ENCODE measurements at places on chromosomes 11 and 22.

- DNase-seq = no peak
Measured at GRCh38 chr11:70802185-70802584, 403.9 kb downstream of the CTTN start.

- no peak for DNase-seq
Measured at GRCh38 chr22:43236411-43237166, 49.7 kb upstream of the TTLL12 start.

DNA sequence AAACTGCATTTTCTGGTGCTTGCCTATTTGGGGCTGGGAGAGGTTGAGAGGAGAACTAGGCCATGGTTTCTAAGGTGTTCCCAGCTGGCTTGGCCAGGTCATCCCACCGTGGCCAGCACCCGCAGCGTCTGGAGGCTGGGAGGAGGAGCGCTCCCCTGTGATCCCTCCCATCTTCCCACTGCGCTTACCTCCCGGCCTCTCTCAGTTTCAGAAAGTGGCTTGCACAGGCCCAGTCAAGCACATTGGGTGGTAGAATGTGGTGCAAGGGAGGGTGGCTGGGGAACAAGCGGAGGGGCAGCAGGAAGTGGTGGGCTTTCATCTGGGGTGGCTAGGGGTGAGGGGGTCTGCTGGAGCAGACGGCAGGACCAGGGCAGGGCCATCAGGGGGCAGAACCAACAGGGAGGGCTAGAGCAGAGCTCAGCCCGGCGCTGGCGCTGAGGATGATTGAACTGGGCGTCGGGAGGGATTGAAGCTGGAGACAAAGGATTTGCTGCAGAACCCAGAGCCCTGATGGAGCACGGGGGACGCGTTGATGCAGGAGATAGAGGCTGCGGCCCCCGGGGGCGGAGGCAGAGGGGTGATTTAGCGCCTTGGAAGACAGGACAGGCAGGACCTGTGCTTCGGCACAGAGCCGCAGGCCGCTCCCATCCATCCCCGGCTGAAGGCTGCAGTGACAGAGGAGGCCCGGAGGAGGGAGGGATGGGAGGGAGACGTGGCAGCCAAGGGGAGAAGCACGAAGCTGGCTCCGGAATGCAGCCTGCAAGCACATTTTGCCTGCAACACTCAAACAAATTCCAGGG, 76.0 kb downstream of the TRIM29 start:
- DNase-seq = no peak

DNA sequence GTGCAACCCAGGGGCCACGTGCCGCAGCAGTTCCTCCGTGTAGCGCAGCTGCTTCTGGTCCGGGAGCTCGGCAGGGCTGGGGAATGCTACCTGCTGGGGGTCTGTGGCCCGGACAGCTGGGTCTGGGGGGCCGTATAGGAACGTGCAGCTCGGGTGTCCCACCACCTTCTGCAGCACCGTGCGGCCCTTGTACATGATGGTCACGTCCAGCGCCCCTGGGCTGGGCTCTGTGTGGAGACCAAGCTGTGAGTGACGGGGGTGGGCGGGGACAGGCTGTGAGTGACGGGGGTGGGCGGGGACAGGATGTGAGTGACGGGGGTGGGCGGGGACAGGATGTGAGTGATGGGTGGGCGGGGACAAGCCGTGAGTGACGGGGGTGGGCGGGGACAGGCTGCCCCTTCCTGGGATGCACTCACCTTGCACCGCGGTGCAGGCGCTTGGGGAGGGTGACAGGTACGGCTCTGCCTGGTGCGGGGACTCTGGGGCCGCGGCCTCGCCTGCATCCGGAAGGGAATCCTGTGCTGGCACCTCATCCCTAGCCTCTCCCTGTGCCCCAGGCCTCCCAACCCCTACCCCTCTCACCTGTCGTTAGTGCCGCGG, 2.3 kb downstream of the IRF7 start:
- peak; percentile 65 for DNase-seq

- peak; percentile 91 for DNase-seq
Measured at GRCh38 chr11:33645686-33646085, 54.9 kb downstream of the C11orf91 start.

- DNase-seq = peak; percentile 19
Measured at GRCh38 chr11:59040607-59041006, 45.5 kb upstream of the GLYATL1B start.

- DNase-seq = no peak
Measured at GRCh38 chr22:24370401-24370800, 57.0 kb upstream of the ADORA2A start.

GRCh38 chr22:48718818-48719500, 1108.7 kb downstream of the BRD1 start:
- no peak for DNase-seq

GRCh38 chr22:29105468-29105867, 32.6 kb downstream of the KREMEN1 start:
- peak; percentile 48 for DNase-seq

DNA sequence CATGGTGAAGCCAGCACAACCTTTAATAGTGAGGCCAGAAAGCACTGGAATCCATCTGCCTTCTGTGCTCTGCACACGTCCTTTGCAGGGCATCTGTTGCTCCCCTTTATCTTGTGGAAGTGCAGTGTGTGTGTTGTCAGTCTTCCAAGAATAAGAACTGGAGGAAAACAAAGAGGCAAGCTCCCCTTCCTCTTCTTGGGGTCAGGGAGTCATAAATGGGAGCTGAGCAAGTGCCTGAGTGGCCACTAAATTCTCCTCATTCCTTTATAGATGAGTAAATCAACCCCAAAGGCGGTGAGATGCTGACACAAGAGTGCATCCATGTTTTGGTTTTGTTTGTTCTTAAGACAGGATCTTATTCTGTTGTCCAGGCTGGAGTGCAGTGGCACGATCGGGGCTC, 38.3 kb downstream of the WT1 start:
- DNase-seq = no peak

GRCh38 chr22:38267086-38267485, 5.7 kb downstream of the TMEM184B start:
- DNase-seq = no peak

- no peak for DNase-seq
Measured at GRCh38 chr11:4682623-4683419, 14.8 kb downstream of the OR51E2 start.

DNA sequence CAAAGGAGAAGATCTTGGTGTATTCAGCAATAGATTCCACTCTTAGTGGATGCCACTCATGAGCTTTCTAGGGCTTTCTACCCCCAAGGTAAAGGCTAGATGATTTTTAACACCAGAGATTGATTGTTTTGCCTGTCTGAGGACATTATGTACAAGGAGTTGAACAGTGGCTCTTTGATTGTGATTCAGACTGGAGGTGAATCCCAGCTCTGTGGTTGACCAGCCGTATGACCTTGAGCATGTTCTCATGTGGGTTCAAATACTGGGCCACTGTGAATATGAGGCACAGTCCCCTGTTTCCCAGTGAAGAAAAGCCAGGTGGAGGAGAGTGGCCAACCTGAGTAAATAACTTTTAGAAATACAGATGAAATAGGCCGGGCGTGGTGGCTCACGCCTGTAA, 24.0 kb upstream of the PARVB start:
- no peak for DNase-seq

DNA sequence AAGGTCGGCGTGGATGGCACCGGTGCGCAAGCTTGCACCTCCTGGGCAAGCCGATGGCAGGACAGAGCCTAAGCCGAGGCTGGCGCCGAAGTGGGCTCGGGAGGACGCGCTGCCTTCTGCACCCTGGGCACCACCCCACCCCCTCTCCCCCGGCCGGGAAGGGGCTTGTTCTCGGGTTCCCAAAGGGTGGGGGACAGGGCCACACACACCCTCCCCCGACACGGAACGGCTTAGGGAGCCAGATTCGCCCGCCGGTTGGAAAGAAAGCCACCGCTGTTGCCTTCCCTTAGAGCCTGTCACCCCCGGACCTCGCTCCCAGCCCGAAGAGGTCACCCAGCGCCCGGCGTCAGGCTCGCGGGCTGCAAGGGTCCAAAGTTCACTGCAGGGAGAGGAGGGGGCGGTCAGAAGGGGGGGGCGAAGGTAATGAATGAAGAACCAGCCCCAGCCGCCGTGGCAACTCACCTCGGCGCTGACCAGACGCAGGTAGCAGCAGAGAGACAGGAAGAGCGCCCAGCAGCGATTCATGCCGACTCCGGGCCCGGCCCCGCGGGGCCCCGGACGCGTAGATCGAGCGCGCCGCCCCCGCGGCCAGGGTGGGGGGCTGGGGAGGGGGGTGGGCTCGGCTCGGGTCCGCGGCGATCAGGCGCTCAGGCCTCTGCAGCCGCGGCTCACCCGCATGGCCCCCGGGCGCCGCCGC, 1.2 kb downstream of the PDGFB start:
- peak; percentile 61 for DNase-seq

DNA sequence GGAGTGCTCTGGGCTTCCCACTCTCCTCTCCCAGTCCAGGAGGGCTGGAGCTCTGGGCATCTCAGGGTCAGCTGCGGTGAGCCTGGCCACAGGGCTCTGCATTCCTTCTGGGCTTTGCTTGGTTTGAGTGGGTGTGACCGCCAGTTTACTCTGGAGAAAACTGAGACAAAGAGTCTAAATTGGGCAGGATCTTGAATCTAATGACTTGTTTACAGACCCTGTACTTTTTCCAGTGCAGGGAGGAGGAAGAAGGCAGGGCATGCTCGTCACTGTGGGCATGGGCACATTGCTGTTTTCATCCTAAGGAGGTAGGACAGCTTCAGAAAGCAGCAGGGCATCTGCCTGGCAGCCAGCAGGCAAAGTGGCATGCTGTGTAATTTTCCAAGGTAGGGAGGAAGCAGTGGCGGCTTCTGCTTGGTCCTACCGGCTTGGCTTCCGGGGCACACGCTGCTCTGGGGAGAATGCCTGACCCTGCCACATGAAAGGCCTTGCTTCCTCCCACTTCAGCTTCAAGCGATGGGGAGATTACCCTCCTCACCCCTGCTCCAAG, 22.9 kb downstream of the FLI1 start:
- peak; percentile 33 for DNase-seq

DNA sequence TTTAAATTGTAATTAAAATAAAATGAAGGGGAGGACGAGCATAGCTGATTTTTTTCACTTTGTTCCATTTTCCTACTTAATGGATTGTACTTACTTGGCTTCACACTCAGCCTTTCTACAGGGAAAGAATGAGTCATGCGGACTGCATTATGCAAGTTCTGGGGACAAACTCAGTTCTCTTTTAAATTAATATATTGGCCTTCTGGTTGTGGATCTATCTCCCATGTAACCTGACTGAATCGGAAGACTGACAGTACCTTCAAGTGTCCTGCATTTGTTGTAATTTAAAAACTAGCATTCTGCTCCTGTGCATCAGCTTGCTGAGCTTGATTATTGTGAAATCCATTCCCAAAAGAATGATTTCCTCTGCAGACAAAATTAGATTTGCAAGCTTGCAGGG, 12.2 kb downstream of the OR8D1 start:
- no peak for DNase-seq

DNA sequence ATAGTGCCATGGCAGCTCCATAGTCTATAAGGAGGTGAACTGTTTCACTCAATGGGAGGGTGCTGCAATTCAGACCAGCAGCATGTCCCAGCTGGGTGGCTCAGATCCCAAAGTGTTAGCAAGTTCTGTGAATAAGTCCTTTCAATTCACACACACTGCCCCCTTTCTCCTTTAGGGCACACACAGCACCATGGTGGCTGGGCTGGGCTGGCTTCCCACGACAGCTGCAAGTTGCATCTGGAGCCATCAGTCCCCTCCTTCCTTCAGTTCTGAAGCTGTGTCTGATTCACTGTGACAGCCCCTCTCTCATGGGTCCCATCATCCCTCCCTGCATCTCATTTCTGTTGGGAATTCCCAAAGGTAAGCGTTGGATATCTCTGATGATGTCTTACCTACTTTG, 324.1 kb upstream of the NCAM1 start:
- DNase-seq = peak; percentile 39

DNA sequence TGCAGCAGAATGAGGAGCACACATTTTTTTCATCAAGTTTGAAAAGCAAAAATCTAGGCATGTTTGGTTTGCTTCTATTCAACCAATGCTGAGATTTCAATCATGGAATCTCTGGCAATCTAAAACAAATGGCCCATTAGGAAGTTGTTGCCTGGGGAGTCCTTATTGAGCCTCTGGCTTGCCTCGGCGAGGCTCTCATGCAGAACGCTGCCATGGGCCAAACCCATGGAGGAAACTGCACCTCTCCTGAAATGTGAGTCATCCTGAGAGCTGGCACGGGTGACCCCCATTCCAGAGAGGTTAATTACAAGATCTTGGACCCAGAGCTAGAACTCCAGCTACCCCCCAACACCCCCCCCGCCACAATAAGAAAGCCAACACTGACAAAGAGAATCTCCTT, 80.7 kb downstream of the MN1 start:
- DNase-seq = no peak

GRCh38 chr11:73325036-73325981, 17.2 kb downstream of the ARHGEF17 start:
- peak; percentile 71 for DNase-seq

GRCh38 chr22:37138849-37139561, 10.7 kb downstream of the IL2RB start:
- no peak for DNase-seq

DNA sequence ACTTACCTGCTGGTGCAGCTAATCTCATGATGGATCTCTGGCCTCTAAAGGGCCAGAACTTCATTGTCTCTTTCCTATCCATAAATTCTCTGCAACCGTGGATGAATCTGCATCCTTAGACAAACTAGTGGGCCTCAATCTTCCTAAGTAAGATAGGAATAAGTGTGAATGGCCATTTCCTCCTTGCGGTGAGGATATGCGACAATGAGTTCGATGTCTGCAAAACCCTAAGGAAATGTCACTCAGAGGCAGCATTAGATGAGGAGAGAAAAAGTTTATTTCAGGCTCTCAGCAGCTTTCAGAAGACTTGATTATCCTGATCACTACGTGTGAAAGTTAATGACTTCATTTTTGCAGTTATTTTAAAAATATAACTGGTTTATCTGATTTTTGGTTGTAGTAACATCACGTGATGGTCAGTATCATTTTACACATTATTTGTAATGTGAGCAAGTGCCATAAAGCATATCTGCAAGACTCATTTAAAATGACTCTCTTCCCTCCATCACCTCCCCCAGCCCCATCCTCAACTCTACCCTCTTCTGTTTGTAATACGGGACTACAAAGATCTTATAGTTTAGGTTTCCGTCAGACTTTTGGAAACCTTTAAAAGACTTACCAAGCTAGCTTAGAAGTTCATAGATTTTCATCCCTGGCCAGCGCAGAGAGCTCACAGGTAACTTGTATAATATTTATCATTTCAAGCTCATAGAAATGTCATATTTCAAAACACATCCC, 10.2 kb downstream of the GRAP2 start:
- DNase-seq = no peak

GRCh38 chr11:6927030-6927617, 898 bp downstream of the ZNF215 start:
- DNase-seq = peak; percentile 18

DNA sequence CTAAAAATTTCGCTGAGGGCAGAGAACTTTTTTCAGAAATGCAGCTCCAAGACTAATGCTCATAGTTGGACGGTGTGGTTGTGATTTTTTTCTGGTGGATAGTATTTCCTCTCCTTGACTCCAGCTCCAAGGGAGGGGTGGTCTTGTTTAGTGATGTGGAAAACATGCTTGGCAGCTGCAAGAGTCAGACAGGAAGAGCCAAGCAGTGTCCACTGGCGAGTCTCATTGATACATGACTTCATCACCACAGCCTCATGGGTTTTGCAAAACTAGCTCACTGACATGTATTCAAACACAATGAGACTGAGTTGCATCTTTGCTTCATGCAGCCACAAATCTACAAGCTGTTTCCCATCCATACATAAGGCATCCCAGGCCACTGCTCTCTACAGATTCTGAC, 7.3 kb upstream of the KCNJ1 start:
- DNase-seq = no peak

- DNase-seq = no peak
Measured at GRCh38 chr11:39668640-39669039, 1790.8 kb downstream of the LRRC4C start.

GRCh38 chr11:8056810-8057463, 24.1 kb upstream of the TUB start:
- no peak for DNase-seq

Measured in NCI-H69 (cell line).